ENCODE measurements at places on chromosomes 7 and 10.
A peak's percentile ranks its signal among the peaks of the same experiment; 100 is the strongest.

- H3K4me1 ChIP-seq = no peaks in the 10 kb centered on the region
- no peak overlapping the region for H3K27ac ChIP-seq
- no peak for DNase-seq
- H3K27me3 ChIP-seq = no peaks in the 10 kb centered on the region
- H3K36me3 ChIP-seq = no peaks in the 10 kb centered on the region
- no peak overlapping the region for H3K4me3 ChIP-seq
Observed at GRCh38 chr10:124569623-124570470, 108.2 kb downstream of the LHPP start.

- H3K36me3 ChIP-seq = no peaks in the 10 kb centered on the region
- no peaks in the 10 kb centered on the region for H3K27me3 ChIP-seq
- H3K4me3 ChIP-seq = no peak overlapping the region
- no peak for DNase-seq
Observed at GRCh38 chr7:69654381-69654780, 56.1 kb downstream of the AUTS2 start.

DNA sequence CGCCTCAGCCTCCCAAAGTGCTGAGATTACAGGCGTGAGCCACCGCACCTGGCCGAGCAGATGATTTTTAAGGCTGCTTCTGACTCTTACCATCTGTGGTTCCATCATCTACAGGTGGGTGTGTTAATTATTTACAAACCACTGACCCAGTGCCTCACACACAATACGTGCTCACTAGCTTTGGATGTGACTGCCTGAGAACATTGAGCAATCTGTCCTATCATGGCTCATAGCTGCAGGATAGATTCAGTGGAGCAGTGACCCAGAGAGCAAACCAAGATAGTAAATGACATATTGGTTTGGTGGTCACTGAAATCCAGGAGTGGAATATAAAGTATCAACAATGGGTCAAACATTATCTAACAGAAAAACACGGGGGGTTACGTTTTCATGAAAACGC is 24.1 kb downstream of the GPAM start:
- no peak for DNase-seq
- no peak overlapping the region for H3K4me3 ChIP-seq
- peaks cover 49% of the 10 kb centered on the region for H3K36me3 ChIP-seq
- H3K27ac ChIP-seq = no peak overlapping the region
- no peaks in the 10 kb centered on the region for H3K4me1 ChIP-seq

- H3K27me3 ChIP-seq = no peaks in the 10 kb centered on the region
- no peaks in the 10 kb centered on the region for H3K36me3 ChIP-seq
- no peak for DNase-seq
- H3K27ac ChIP-seq = no peak overlapping the region
Observed at GRCh38 chr10:19902456-19902855, 86.2 kb downstream of the PLXDC2 start.

GRCh38 chr7:133301444-133301843 is 48.6 kb downstream of the EXOC4 start:
- no peak for DNase-seq
- H3K4me1 ChIP-seq = peaks cover 3% of the 10 kb centered on the region
- H3K36me3 ChIP-seq = peaks cover 10% of the 10 kb centered on the region
- H3K27me3 ChIP-seq = no peaks in the 10 kb centered on the region

DNA sequence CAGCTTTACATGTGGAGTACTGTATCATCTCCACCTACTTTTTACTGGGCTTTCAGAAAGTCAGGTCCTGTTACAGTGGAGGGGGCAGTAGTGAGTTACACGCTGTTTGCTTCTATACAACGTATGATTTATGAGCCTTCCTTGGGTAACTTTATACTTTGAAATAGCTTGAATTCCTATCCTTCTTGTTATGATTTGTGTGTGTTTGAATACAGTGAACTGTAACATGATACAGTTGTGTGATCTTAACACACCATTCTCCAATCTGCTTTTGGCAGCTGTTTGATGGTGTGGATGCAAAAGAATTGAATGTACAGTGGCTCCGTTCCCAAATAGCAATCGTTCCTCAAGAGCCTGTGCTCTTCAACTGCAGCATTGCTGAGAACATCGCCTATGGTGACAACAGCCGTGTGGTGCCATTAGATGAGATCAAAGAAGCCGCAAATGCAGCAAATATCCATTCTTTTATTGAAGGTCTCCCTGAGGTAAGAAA is 41.7 kb downstream of the SP8 start:
- no peak overlapping the region for H3K27ac ChIP-seq
- no peaks in the 10 kb centered on the region for H3K27me3 ChIP-seq
- no peak for DNase-seq
- H3K4me1 ChIP-seq = no peaks in the 10 kb centered on the region
- H3K36me3 ChIP-seq = no peaks in the 10 kb centered on the region
- H3K4me3 ChIP-seq = no peak overlapping the region

- no peak for DNase-seq
- no peak overlapping the region for H3K4me3 ChIP-seq
- H3K27me3 ChIP-seq = no peaks in the 10 kb centered on the region
- H3K36me3 ChIP-seq = no peaks in the 10 kb centered on the region
- no peaks in the 10 kb centered on the region for H3K4me1 ChIP-seq
Observed at GRCh38 chr10:103265717-103266329, 11.1 kb upstream of the INA start.

- H3K4me1 ChIP-seq = peaks cover 7% of the 10 kb centered on the region
- H3K36me3 ChIP-seq = no peaks in the 10 kb centered on the region
- no peak overlapping the region for H3K4me3 ChIP-seq
- no peak overlapping the region for H3K27ac ChIP-seq
- H3K27me3 ChIP-seq = no peaks in the 10 kb centered on the region
Observed at GRCh38 chr10:30527623-30528428, 93.8 kb downstream of the MAP3K8 start.

- no peak for DNase-seq
- no peaks in the 10 kb centered on the region for H3K4me1 ChIP-seq
- H3K36me3 ChIP-seq = no peaks in the 10 kb centered on the region
- no peak overlapping the region for H3K27ac ChIP-seq
- H3K27me3 ChIP-seq = no peaks in the 10 kb centered on the region
- H3K4me3 ChIP-seq = no peak overlapping the region
Observed at GRCh38 chr7:149109969-149110368, 16.2 kb downstream of the ZNF425 start.

GRCh38 chr10:44263771-44264170 is 121.1 kb downstream of the CXCL12 start:
- no peaks in the 10 kb centered on the region for H3K27me3 ChIP-seq
- no peaks in the 10 kb centered on the region for H3K4me1 ChIP-seq
- no peak for DNase-seq
- H3K36me3 ChIP-seq = no peaks in the 10 kb centered on the region
- no peak overlapping the region for H3K27ac ChIP-seq

- H3K36me3 ChIP-seq = peaks cover 7% of the 10 kb centered on the region
- DNase-seq = peak; percentile 77
- H3K4me3 ChIP-seq = no peak overlapping the region
- no peaks in the 10 kb centered on the region for H3K4me1 ChIP-seq
Observed at GRCh38 chr7:1842321-1843221, 172.5 kb downstream of the ELFN1 start.

DNA sequence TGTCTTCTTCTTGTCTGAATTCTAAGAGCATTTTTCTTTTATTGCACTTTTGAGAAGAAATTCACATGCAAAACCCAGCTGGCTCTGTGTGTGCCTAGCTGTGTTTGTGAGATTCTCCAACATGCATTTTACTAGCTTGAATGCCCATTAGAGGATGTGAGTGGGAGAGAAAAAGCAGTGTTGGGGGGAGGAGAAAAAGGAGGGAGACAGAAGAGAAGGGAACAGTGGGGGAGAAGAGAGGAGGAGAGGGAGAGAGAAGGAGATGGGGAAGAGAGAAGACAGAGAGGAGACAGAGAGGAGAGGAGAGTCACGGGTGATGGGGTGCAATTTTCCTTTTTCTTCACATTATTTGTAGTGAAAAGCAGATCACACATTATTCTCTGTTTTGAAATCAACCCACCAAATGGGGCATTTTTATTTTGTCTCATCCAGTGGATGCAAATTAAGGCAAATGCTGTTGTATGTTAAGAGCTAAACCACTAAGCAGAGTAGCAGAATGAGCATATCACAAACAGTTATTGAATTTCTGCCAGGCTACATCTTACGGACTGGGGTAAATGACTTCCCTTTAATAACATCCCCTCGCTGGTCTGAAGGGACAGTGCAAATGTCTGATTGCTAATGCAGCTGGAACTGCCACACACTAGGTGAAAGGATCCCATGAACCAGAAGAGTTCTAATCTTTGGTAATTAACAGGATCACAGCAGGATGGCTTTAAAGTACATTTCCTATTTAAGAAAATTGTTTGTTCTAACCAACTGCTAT is 849 bp downstream of the LRRN3 start:
- DNase-seq = no peak
- H3K4me1 ChIP-seq = no peaks in the 10 kb centered on the region
- H3K27ac ChIP-seq = peak overlapping the region; percentile 23
- peak overlapping the region; percentile 18 for H3K4me3 ChIP-seq

DNA sequence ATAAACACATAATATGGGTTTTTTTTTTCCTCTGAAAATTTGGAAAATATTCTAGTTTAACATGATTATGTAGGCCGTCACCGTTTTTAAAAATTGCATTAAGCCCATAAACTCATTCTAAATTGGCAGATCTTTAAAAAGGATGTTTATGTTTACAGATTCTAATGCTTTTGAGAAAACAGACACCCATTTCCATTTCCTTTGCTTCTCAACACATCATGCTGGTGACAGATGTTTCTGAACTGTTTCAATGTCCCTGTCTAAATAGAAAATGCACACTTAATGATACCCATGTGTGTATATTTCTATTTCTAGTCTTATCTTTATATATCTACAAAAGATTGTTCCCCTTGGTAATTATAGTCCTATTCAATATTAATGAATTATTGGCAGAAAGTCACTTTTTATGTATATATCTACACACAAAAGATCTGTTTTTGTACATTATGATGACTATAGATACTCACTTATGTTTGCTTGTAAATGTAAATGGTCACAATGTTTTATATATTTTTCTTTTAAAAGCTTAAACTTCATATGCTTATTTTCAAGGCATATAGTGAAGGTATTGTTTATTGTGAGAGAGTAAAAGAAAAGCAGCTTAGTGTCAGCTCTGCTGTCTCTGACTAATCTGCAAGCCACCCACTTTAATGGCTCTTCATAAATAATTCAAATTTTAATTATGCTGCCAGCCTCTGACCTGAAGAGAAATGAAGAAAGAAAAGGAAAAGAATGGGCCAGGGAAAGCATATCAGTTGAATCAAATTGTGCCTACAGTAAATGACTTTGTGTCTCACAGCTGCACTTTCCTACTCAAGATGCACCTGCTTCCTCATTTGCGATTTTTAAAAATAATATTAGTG is 179.4 kb downstream of the CACNA2D1 start:
- H3K4me1 ChIP-seq = no peaks in the 10 kb centered on the region
- H3K27me3 ChIP-seq = no peaks in the 10 kb centered on the region
- no peak for DNase-seq
- H3K27ac ChIP-seq = no peak overlapping the region
- H3K36me3 ChIP-seq = no peaks in the 10 kb centered on the region

DNA sequence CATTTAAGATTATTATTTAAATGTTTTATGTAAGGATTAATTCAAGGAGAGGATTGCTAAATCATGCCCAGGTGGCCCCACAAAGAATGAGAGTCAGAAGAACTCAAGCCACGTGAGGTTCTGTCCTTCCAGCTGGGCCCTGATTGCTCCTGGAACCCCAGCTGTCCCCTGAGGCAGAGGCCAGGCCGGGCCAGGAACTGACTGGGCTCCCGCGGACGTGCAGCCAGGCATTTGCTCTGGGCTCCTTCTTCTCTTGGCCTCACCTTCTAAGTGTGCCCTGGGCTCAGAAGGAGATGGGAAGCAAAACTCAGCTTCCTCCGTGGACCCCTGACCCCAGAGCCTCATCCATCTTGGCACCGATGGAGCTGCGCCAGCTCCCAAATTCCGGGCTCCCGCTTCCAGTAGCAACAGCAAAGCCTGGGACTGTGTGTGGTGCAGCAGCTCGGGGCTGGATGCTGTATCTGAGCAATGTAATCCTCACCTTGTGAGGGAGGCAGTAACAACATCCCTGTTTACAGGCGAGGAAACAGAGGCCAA is 250.6 kb upstream of the PPP2R2D start:
- DNase-seq = no peak
- no peaks in the 10 kb centered on the region for H3K27me3 ChIP-seq
- H3K4me1 ChIP-seq = no peaks in the 10 kb centered on the region
- H3K27ac ChIP-seq = no peak overlapping the region
- H3K36me3 ChIP-seq = no peaks in the 10 kb centered on the region
- H3K4me3 ChIP-seq = no peak overlapping the region

- DNase-seq = no peak
- no peaks in the 10 kb centered on the region for H3K4me1 ChIP-seq
- H3K4me3 ChIP-seq = no peak overlapping the region
- H3K27ac ChIP-seq = no peak overlapping the region
- no peaks in the 10 kb centered on the region for H3K36me3 ChIP-seq
Observed at GRCh38 chr10:81027223-81027622, 489.5 kb downstream of the SH2D4B start.

GRCh38 chr7:147079083-147079482 is 962.5 kb downstream of the CNTNAP2 start:
- no peaks in the 10 kb centered on the region for H3K36me3 ChIP-seq
- no peak for DNase-seq

DNA sequence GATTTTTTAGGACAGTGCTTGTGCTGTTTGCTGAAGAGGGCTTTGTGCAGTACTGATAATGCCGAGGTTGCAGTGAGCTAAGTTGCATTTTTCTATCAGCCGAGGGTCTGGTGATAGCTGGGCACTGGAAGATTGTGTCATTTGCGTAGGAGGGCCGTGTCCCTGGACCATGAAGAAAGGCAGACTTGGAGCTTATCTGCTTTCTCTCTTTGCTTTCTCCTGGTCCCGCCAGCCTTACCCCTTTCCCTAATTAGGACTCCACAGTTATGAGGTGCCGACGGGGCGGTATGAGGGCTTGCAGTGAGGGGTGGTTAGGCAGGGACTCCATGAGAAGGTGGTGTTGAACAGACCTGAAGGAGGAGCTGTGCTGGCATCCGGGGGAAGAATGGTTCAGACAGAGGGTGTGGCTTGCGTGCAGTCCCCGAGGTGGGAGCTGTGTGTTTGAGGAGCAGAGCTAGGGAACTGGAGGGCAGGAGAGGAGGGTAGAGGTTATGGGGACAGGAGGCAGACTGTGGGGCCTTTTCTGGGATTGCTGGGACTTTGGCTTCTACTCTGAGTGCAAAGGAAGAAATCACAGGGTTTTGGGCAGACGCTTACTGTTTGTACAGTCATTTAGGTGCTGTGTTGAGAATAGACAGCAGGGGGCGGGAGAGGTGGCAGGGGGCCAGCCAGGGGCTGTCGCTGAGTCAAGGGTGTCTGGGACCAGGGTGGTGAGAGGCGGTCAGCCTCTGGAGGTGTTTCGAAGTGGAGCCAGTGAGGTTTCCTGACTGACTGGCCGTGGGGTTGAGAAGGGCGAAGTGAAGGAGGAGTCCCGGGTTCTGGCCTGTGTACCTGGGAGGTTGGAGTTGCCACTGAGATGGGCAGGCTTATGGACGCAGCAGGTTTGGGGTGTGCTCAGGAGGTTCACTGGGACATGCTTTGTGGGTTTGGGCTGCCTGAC is 43.4 kb downstream of the PRF1 start:
- no peak overlapping the region for H3K27ac ChIP-seq
- no peak overlapping the region for H3K4me3 ChIP-seq
- peaks cover 35% of the 10 kb centered on the region for H3K4me1 ChIP-seq
- peak; percentile 89 for DNase-seq
- no peaks in the 10 kb centered on the region for H3K27me3 ChIP-seq

Measured in upper lobe of left lung (tissue), 6 donors.